Aorta (tissue), 5 donors: ENCODE measurements at places on chromosomes 2 and 18. TPM values are rescaled to one million over a fixed set of nuclear protein-coding genes. Genes with fewer than 3 reads are reported as not detected.

GRCh38 chr18:75365837-75366236 is 61.7 kb downstream of the SMIM21 start:
- DNase-seq: no peak

ALK gene
- 0.30 TPM for total RNA-seq

ASXL2 gene
- 32.7 TPM for total RNA-seq

DNA sequence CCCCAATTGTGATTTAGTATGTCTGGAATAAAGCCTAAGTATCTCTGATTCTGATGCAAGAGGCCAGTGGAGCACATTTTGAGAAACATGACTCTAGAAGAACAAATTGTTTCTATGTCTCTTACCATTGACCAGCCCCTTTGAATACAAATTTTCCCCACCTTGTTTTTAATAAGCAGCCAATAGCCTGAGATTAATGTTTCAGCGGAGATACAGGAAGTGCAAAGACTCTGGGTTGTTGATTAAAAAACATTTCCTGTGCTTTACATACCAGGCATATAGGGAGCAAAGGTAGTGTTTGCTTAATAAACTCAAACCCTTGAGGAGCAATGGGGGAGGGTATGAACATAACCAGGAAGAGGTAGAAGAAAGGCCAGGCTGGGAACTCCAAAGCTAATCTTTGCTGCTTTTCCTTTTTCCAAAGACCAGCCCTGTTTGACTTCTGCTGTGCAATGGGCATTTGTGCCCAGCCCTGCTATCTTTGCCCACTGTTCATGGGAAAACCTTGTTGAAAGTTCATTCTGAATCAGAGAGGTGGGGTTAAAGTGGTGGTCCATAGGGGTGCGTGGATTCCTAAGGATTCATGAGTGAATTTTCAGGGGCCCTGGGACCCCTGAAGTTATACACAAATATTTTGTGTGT is 29.3 kb downstream of the UPP2 start:
- DNase-seq: no peak

- no peak for DNase-seq
Measured at GRCh38 chr18:32300914-32301313, 111.1 kb downstream of the MEP1B start.

DNA sequence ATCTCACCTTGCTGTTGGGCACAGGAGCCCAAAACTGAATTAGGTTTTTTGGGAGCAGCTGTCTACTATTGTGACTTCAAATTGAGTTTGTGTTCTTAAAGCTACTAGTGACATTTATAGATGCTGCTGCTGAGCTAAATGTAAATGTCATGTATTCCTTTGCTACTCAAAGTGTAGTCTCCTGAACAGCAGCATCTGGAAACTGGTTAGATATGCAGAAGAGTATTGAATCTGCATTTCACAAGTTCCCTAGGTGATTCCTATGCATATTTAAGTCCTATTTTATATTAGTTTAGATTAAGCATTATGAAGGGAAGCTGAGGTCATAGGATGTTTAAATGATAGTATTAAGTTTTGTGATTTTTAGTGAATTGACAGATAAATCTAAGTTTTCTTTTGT is 67.5 kb downstream of the RAB3GAP1 start:
- DNase-seq: no peak

EPB41L3 gene
- total RNA-seq: 116 TPM

- no peak for DNase-seq
Measured at GRCh38 chr2:7648221-7648795, 731.1 kb downstream of the RNF144A start.
